ENCODE measurements at places on chromosomes 4 and X. TPM values are rescaled to one million over a fixed set of nuclear protein-coding genes. Genes with fewer than 3 reads are reported as not detected.

- no peak for DNase-seq
Observed at GRCh38 chr4:127748957-127749356, 18.8 kb downstream of the SLC25A31 start.

- no peak for DNase-seq
Observed at GRCh38 chr4:102308032-102308799, 37.1 kb downstream of the SLC39A8 start.

The NDUFA1 gene
- 54.6 TPM for total RNA-seq

- no peak for DNase-seq
Observed at GRCh38 chr4:189301692-189302091, 639.0 kb upstream of the FRG1 start.

The CT45A5 gene
- 1.0 TPM for total RNA-seq

The WNK3 gene
- total RNA-seq = 2.4 TPM

DNA sequence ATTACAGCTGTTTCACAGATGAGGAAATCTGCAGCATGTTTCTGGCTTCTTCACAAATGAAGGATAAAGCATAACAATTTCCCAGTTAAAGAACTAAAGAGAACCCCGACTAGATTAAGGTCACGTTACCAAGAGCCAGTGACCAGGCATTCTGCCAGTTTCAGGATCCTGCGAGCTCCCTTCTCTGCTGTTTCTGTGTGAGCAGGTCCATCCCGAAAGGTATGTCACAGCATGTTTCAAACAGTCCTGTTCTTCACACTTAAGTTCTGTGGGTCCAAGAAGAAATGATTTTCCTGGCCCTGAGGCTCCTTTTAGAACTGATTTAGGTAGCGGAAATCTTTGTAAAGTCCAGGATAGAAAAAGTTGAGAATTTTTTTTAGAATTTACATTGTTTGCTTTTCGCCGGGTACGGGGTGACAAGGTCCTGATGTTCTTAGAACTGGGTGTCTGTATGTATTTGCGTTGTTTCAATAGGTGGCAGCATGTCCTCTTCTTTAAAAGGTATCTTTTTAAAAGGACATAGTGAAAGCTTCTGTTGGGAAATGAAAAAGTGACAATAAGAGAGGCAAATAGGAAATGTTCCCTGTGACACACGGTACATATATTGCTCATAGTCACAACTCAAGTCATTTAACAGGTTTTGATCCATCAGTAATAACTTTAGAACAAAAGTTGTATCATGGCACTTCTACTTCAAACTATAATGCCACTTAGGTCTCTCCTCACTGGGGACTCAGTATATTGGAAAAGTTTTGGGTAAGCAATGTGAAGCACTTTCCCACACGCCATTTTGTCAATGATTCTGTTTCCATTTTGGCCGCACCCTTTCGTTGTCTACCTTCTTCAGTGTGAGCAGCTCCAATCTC is 18.4 kb downstream of the IL21 start:
- peak; percentile 8 for DNase-seq

Data from prostate gland (tissue), 2 donors.